Hematopoietic multipotent progenitor cell treated with erythropoietin and hydrocortisone succinate and interleukin-3 and kit ligand, for 8 days (in vitro differentiated cells): ENCODE measurements at places on chromosomes 1 and 21.

DNA sequence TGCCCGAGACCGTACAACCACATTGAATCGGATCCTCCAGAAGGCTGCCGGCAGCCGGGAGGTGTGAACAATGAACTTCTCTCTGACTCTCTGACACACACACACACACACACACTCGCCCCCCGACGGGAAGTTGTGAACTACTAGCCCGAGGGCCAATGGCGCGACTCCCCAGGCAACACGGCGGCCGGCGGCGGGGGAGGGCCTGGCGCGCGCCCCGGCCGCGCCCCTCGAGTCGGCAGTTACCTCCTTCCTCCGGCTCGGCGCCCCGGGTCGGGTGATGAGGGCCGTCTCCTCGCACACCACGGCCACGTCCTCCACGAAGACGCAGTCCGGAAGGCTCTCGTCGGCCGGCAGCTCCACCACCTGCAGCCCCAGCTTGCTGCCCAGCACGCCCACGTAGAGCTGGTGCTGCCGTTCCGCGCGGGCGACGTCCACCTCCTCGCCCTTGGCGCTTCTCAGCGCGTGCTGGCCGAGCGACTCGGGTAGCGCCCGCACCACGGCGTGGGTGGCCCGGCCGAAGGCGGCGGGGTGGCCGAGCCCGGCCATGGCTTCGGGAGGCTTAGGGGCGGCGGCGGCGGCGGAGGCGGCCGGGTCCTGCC, 361 bp downstream of the DDAH1 start:
- DNase-seq, result peak; percentile 14

- no peak for DNase-seq
Observed at GRCh38 chr1:234902774-234903547, 225.7 kb downstream of the TOMM20 start.

- no peak for DNase-seq
Observed at GRCh38 chr21:39169906-39170305, 13.3 kb downstream of the PSMG1 start.

- DNase-seq, result peak; percentile 1
Observed at GRCh38 chr21:16983420-16983819, 529.4 kb upstream of the CXADR start.

GRCh38 chr1:53575955-53576320, 116.7 kb downstream of the DMRTB1 start:
- no peak for DNase-seq

- DNase-seq, result no peak
Observed at GRCh38 chr1:52140633-52141512, 1.0 kb upstream of the ZFYVE9 start.

- no peak for DNase-seq
Observed at GRCh38 chr1:56834137-56834900, 15.1 kb upstream of the FYB2 start.

DNA sequence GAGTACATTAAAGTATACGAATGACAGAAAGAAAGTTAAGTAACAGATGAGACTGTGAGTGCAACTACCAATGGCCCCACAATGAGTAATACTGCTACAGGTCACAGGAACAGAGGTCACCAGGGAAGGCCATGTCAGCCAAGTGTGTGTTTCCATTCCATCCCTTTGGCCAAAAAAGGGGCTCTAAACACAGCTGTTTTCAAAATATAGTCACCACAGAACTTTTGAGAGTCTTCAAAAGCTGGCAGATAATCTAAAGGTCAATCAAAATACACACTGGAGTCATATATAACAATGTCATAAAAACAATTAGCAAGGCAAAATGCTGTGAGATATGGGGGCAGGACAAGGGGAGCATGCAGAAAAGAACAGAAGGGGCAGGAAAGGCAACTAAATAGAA, 10.2 kb downstream of the USP24 start:
- peak; percentile 26 for DNase-seq

DNA sequence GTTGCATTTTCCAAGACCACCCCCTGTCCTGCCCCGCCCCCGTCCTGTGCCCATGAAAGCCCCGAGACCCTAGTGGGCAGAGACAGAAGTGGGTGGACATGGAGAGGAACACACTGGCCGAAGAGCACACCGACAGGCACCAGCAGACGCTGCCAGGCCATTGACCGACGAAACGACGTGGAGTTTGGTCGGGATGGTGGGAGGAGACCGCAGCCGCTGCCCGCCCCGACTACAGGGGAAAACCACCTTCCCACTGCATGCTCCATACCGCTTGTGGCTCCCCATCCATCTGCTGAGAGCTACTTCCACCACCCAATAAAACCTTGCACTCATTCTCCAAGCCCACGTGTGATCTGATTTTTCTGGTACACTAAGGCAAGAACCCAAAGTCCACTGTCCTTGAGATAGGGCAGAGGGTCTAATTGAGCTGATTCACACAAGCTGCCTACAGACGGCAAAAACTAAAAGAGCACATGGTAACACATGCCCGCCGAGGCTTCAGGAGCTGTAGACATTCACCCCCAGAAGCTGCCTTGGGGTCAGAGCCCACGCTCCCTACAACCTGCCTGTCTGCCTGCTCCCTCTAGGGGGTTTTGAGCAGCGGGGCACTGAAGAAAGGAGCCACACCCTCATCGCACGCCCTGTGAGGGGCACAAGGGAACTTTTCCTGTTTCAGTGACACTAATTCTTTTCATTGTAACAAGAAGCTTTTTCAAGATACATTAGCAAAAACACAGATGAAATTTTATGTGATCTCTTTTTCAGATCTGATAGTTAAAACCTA, 81.2 kb upstream of the RAB3GAP2 start:
- no peak for DNase-seq

GRCh38 chr1:3040004-3040403, 18.7 kb downstream of the ACTRT2 start:
- DNase-seq, result no peak

- no peak for DNase-seq
Observed at GRCh38 chr21:30444204-30444603, 4.1 kb downstream of the KRTAP15-1 start.

GRCh38 chr21:16530656-16531055, 800.9 kb downstream of the USP25 start:
- DNase-seq, result no peak
